Left lung (tissue), 14 donors: ENCODE measurements at places on chromosomes 4 and X. TPM values are rescaled to one million over a fixed set of nuclear protein-coding genes. Genes with fewer than 3 reads are reported as not detected.

- DNase-seq, result no peak
Observed at GRCh38 chrX:16930392-16930791, 16.1 kb upstream of the REPS2 start.

DNA sequence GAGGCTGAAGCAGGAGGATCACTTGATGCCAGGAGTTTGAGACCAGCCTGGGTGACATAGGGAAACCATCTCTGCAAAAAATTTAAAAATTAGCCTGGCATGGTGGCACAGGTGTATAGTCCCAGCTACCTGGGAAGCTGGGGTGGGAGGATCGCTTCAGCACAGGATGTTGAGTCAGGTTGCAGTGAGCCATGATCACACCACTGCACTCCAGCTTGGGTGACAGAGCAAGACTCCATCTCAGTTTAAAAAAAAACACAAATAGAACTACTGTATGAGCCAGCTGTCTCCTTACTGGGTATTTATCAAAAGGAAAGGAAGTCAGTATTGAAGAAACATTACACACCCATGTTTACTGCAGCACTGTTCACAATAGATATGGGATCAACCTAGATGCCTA, 138.7 kb downstream of the RAP1GDS1 start:
- no peak for DNase-seq

GRCh38 chr4:131721883-131722282, 1427.2 kb upstream of the PCDH10 start:
- DNase-seq, result no peak

- no peak for DNase-seq
Observed at GRCh38 chr4:95371476-95372224, 177.1 kb downstream of the UNC5C start.

- DNase-seq, result no peak
Observed at GRCh38 chr4:7423801-7424552, 10.8 kb downstream of the PSAPL1 start.

- DNase-seq, result no peak
Observed at GRCh38 chrX:15814771-15815365, 24.6 kb downstream of the ZRSR2 start.

HTN3 gene
- not detected for polyA plus RNA-seq

LDB2 gene
- polyA plus RNA-seq, result 76.0 TPM
